MCF 10A (cell line): ENCODE measurements at places on chromosomes 5 and 9. TPM values are rescaled to one million over a fixed set of nuclear protein-coding genes. Genes with fewer than 3 reads are reported as not detected.

DNA sequence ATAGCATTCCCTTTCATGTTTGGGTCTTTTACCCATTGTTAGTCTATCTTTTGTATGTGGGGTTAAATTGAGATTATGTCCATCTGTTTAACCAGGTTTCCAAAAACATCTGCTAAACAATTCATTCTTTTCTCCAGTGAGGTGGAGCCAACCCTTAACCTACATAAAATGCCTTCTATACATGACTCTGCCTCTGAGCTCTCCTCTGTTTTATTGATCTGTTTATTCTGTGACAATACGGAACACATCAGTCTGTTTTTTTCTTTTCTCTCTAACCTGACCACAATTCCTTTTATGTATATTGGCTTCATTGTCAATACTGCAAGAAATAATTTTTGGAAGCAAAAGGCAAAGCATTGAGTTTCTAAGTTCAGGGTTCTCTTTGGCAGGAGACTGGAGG lies 9.9 kb upstream of the ARL15 start:
- DNase-seq: no peak

Gene UQCRQ
- total RNA-seq: 974 and 1,181 TPM in 2 replicates

DNA sequence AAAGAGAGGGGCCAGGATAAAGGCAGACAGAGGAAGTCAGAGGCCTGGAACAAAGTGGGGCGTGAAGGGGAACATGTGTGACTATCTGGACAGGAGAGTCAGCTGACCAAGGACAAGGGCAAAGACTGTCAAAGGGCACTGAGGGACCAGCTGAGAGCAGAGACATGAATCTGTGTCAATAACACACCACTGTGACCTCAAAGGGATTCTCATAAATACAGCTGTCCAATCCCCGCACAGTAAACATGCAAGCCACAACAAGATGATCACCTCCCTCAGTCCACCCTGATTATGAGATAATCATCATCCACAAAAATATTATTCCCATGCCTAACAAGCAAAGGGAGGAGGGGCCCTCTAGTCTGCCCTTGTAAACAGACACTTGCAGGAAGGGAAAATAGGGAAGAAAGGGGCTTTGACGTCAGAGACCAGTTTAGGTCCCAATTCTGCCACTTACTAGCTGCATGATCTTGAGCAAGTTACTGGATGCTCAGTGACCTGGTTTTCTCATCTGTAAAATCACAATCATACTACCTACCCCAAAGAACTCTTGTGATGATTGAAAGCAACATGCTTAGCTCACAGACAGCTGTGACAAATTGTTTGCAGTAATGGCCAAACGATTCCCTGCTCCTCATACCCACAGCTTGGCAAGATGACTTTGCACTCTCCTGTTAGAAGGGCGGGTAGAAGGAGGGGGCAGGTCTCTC lies 41.8 kb downstream of the RAPGEF1 start:
- DNase-seq: no peak

DNA sequence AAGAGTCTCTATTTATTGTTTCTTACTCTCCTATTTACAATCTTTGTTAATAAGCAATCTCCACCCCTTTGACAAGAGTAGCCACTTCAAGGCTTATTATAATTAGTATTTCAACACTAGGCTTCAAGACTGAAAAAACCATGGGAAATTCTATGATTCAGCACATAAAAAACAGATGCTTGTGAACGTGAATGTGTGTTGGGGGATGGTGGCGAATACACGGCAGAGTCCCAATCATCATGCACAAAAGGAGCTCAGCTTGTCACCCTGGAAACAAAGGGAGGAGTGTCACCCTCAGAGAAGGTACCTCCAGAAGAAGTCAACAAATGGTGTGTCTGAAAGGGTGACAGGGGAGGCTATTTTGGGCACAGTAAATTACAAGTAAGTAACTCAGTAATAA lies 157.2 kb upstream of the RETREG1 start:
- DNase-seq: peak; percentile 21

DNA sequence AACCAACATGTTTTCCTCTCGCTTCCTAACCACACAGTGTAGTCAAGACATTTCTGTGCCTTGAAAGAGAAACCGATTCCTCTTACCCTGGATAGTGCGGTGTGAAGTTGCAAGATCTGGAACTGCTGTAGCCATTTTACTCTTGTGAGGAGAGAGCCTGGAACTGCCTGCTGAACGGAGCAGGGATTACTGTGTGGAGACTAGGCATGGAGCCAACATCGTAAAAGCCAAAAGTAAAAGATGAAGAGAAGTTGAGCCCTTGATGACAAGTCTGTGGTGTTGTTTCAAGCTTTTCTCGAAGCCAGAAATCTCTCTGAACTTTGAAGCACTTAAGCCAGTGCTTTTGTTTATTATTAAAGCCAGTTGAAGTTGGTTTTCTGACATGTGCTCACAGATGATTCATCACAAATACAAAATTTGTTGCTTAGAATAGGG lies 110.1 kb upstream of the GRIN3A start:
- DNase-seq: peak; percentile 25

DNA sequence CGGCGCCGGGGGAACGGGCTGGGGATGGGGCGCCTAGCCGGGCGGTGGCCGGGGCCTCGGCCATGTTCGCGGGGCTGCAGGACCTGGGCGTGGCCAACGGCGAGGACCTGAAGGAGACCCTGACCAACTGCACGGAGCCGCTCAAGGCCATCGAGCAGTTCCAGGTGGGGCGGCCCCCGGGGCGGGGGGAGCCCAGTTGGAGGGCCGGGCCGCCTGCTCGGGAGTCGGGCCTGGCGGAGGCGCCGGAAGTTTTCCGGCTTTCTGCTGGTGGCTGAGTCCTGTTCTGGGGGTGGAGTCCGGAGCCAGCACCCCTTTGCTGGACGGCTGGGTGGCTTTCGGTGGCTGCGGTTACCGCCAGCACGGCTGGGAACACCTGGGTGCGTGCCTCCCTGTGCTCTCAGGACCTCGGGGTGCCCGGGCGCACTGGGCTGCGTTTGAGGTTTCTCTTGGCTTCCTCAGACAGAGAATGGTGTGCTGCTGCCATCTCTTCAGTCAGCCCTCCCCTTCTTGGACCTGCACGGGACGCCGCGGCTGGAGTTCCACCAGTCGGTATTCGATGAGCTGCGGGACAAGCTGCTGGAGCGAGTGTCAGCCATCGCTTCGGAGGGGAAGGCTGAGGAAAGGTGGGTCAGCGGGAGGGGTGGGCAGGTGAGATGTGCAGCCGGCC lies 454 bp downstream of the NELFB start:
- DNase-seq: peak; percentile 20

GRCh38 chr9:124766815-124767554 lies 4.1 kb downstream of the NR6A1 start:
- no peak for DNase-seq

- DNase-seq: no peak
Observed at GRCh38 chr5:45252978-45253377, 443.2 kb downstream of the HCN1 start.

Gene LVRN
- total RNA-seq: 0.71 and 0.77 TPM in 2 replicates

DNA sequence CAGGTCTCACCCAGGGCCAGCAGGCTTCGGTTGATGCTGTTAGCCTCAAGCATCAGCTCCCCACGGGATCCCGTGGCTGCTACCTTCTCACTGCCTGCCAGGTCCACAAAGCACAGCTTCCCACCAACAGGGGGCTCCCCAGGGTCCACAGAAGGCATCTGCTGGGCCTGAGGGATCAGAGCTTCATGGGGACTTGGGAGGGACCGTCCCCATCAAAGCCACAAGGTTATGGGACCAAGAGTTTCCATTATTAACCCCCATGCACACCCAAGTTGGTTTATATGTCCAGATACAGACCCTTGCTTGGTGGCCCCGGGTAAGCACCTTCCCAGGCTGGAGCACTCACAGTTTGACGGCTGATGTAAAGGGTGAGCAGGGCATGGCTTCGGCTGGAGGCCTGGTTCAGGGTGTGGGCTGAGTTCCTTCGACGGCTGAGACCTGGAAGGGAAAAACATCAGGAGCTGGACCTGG lies 3.0 kb downstream of the KIF12 start:
- no peak for DNase-seq

Gene LRRC19
- not detected in 2 replicates for total RNA-seq

- no peak for DNase-seq
Observed at GRCh38 chr5:122533825-122534224, 221.8 kb downstream of the SNCAIP start.

Gene ENC1
- total RNA-seq: 10.7 and 12.9 TPM in 2 replicates

DNA sequence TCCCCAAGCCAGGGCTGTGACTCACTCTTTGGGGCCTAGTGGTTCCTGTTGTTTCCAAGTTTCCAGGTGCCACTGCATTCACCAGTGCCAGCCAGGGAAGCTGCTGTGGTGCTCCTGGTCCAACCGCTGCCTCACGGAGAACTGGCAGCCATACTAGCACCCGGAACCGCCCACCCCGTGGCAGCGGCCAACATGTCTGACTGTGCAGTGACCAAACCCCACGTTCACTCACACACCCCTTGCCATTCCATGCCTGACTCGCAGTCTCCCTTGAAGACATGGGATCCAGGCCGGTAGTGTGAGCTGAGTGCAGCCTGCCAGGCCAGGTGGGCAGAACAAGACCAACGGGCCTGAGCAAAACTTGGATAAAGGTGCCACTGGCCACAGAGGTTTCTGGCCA lies 845.0 kb upstream of the DMAC1 start:
- no peak for DNase-seq

Gene SLC4A9
- total RNA-seq: 0.37 TPM in 1 of 2 replicates, not detected in the other

GRCh38 chr5:163914910-163915309 lies 409.5 kb downstream of the MAT2B start:
- no peak for DNase-seq

- DNase-seq: no peak
Observed at GRCh38 chr5:150448334-150448733, 1.2 kb downstream of the RPS14 start.

DNA sequence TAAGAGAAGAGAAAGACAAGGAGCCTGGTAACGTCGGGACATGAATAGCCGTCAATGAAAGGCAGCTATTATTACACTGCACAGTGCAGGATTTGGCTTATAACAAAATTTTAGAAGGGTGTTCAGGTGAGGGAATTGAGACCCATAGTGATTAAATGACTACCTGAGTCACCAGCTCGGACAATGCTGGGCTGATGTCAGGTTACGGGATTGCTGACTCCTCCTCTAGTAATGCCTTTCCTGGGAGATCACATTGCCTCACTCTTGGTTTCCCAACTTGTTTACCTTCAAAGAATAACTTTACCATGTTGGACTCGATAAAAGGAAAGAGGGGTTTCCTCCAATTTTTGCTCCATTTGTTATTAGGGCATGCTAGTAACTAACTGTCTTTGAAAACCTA lies 132.6 kb downstream of the GHR start:
- DNase-seq: peak; percentile 70

DNA sequence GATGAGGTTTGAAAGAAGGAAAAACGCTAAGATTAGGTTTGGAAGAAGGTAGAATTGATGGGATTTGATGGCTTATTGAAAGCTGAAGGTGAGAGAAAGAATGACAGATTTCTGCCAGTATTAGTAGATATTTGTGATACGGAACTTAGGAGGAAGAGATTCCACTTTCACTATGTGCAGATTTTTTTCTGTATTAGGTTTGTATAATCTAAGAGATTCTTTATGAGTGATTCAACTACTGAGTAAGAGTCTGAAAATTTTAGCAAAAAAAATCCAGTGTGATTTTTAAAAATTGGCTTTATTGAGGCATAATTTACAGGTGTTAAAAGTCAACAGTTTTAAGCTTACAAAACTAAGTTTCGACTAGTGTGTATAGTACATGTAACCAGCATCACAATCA lies 54.1 kb downstream of the AP3S1 start:
- DNase-seq: no peak

Gene ANKRD18A
- 42.0 and 46.0 TPM in 2 replicates for total RNA-seq

Gene PRR16
- total RNA-seq: 11.9 and 18.9 TPM in 2 replicates

DNA sequence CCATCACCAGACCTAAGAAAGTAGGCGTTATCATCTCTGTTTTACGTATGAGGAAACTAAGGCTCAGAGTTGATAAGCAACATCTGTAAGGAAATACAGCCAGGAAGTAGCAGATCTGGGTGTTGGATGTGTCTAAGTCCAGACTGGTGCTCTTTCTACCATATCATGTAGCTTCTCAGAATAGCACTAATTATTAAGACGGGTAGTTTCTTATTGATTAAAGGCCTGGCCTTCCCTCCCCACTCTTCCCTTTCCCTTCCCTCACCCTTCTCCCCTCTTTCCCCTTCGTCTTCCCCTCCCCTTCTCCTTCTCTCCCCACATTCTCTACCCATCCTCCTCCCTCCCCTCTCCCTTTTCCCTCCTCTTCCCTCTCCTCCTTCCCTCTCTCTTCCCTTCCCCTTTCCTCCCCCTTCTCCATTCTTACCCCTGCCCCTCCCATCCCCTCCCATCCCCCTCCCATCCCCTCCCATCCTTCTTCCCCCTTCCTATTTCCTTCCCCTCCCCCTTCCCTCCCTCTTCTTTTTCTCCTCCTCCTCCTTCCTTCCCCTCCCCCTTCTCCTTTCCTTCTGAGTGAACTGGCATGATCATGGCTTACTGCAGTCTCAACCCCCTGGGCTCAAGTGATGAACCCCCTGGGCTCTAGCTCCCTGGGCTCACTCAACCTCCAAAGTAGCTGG lies 79.4 kb downstream of the SNX24 start:
- DNase-seq: no peak

GRCh38 chr5:126677121-126677520 lies 76.4 kb downstream of the PHAX start:
- no peak for DNase-seq

Gene PCDHGB7
- total RNA-seq: 0.75 and 1.2 TPM in 2 replicates

- no peak for DNase-seq
Observed at GRCh38 chr5:153136910-153137614, 353.4 kb upstream of the GRIA1 start.

Gene PLCXD3
- not detected in 2 replicates for total RNA-seq

Gene TRIM41
- total RNA-seq: 42.8 and 49.4 TPM in 2 replicates

GRCh38 chr5:453725-454481 lies 10.9 kb downstream of the EXOC3 start:
- DNase-seq: peak; percentile 34

DNA sequence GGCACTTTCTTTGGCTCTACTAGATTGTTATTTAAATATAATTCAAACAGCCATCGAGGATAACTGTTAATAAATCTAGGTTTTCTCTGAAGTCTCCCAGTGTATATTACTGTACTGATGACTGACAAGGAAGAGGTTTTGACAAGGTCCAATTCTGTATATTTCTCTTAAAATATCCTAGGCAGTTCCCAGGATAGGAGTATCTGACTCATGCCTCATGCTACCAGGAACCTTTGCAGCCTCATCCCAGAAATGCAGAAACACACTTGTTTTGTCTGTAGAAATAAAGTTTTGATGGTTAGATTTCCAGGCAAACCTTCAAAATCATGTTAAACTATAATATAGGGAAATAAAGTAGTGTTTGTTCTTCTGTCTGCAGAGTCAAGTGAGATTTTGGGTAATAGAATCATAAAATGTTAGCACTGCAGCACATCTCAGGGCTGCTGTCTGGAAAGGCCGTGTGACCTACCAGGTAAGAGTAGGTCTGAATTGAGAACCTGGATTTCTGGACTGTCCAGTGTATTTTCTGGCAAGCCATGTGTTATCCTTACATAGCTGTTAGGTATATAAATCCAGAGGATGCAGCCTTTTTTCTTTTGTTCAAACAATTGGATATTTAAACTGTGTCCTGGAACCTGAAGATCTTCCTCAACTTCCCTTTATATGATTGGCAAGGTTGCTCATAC lies 8.3 kb downstream of the UBE2D2 start:
- DNase-seq: no peak

- DNase-seq: peak; percentile 79
Observed at GRCh38 chr5:119275146-119275545, 80.7 kb upstream of the TNFAIP8 start.

Gene NEUROG1
- total RNA-seq: not detected in 2 replicates

Gene IL4
- not detected in 2 replicates for total RNA-seq

- no peak for DNase-seq
Observed at GRCh38 chr9:113886933-113887332, 10.8 kb downstream of the ZNF618 start.

- peak; percentile 86 for DNase-seq
Observed at GRCh38 chr5:73370640-73371583, 77.7 kb downstream of the FOXD1 start.

- DNase-seq: no peak
Observed at GRCh38 chr5:26622947-26623346, 415.4 kb downstream of the CDH9 start.
